ENCODE measurements at places on chromosomes 1 and 21.

DNA sequence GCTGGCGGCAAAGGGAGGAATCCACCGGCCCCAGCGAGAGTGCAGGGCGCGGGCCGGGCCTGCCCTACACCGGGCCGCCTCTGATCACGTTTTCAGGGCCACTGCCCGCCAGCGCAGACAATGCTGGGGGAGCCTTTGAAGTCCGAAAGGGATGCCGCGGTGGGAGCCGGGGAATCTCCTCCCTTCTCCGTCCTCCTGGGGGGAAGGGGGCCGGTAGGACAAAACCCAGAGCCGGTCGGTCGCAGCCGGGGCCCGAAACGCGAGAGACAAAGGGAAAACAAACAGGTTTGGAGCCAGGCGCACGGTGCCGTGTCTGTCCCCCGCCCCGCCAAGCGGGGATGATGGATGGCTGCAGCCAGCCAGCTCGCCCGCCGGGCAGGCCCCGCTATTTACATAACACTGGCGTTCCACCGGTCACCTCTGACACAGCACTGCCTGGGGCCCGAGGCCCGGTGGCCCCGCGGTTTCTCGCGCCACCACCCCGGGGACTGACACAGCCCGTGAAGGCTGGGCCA is 92.0 kb downstream of the CASZ1 start:
- no peak for DNase-seq

- DNase-seq = no peak
Observed at GRCh38 chr1:33925586-33925985, 61.7 kb downstream of the HMGB4 start.

- no peak for DNase-seq
Observed at GRCh38 chr1:51760872-51761271, 117.7 kb downstream of the NRDC start.

DNA sequence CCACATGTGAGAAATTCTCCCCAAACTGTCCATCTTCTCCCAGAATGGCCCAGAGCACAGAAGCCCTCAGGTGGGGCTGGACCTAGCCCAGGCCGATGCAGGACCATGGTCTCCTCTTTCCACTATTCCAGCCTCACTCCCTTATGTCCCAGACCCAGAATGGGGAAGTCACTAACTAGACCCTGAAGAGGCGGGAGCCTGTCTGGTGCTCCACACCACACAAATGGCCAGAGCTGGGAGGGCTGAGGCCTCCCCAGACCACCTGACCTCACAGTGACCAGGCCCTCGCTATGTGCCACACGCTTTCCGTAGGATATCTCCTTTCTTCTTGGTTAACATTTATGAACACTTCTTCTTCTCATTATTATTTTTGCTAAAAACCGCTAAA is 54.9 kb upstream of the EDN2 start:
- DNase-seq = no peak

GRCh38 chr1:43757343-43758053 is 50.2 kb downstream of the ST3GAL3 start:
- DNase-seq = no peak
